ENCODE measurements at places on chromosomes 3 and 15.

DNA sequence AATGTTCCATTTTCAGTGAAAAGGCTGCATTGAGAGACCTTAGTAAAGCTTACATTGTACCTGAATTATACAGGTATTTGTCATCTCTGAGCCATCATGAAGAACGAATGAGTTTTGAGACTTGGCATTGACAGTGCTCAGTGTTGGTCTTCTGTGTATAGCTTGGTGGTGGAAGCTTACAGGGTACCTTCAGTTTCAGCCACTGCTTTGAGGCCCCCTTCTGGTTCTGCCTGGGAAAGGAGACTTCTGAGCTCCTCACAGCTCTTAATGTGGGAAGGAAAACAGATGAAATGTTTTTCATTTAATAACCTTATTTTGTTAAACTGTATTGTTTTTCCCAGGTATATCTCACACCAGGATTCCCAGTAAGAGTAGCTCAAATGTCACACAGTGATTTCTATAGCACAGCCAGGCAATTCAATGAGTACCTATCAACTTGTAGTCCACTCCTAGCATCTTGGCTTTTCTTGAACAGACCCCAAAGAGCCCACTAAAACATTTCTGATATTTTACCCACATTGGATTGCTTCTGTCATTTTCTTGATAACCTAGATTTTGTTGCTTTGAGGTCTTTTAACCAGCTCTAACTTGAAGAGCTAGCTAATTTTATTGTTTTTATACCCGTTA, 5.6 kb downstream of the SERPINI1 start:
- peak; percentile 20 for DNase-seq

- no peak for DNase-seq
Measured at GRCh38 chr15:68363353-68363752, 68.6 kb downstream of the ITGA11 start.

- DNase-seq, result no peak
Measured at GRCh38 chr3:156433910-156434309, 121.0 kb downstream of the SSR3 start.

- DNase-seq, result peak; percentile 19
Measured at GRCh38 chr15:91224755-91225380, 124.8 kb downstream of the SV2B start.

DNA sequence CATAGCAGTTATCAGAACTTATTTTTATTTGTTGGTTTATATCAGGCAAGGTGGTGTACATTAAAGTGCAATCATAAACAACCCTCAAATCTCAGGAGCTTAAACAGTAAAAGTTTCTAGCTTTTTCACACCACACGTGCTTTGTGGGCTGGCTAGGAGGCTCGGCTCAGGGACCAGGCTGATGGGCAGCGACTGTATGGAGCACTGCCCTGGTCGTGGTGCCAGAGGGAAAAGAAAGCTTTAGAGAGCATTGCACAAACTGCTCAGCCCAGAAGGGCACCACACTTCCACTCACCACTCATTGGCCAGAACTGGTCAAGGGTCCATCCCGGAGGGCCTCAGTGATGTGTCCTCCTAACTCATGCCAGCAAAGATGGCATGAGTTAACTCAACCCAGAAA, 123.2 kb downstream of the AQP9 start:
- no peak for DNase-seq

DNA sequence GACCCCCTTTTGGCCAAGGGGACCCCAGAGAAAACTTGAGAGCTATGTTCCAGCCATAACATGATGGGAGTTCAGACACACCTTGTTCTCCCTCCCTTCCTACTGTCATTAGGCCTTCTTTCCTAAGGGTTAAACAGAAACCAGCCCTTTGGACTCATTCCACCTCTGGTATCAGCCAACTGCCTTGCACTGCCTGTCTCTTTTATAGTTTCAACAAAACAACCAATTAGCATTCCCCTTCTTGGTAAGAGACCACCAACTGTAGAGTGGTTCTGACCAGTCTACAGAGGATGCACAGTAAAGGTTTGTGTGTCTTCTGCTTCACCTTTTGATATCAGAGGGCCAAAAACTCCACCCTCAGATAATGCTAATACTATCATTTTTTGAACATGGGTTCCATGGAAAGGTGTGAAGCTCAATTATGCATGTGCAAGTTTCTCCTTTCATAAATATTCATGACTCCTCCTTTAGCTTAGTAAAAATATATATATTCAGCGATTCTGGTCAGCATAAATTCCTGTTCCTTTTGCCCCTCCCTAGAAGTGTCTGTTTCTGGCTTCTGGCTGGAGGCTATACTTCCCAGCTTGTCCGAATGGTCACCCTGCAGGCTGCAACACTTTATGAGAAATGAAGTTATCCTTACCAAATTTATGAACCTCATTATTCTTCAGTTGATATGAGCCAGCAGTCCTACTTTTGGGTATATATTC, 55.9 kb downstream of the SERP1 start:
- no peak for DNase-seq

GRCh38 chr3:151067158-151067557, 18.3 kb upstream of the MED12L start:
- DNase-seq, result peak; percentile 11

- no peak for DNase-seq
Measured at GRCh38 chr3:62805580-62806277, 69.5 kb downstream of the CADPS start.

DNA sequence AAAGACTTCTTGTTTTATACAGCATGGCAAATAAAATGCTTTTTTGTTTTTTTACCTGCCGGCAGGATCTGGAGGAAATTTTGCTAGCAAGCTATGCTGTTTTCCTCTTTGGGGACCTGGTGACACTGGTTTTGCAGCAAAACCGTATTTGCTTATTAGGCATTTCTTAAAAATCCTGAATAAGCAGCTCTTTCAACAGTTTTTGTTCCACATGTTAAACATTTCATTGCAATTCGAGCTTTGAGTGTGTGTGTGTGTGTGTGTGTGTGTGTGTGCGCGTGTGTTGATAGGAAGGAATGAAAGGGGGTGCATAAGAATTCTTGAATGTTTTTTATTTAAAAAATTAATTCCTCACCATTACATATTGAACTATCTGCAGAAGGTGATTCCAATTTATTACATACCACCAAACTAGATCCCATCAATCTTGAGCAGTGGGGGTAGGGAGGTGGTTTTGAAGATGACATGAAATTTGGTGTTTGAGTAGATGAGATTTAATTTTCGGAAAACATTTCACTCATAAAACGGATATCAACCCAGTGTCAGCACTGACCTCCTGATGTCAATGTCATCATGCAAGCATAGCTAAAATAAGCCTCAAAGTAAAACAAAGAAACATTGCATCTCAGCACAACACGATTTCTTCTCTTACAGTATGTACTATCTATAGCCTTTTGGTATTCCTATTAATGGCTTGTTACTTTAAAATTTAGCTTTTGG, 17.3 kb downstream of the ZBTB38 start:
- no peak for DNase-seq

Measured in NCI-H1105 (cell line).